Hepatocyte (in vitro differentiated cells): ENCODE measurements at places on chromosomes 12 and 14.
A peak's percentile ranks its signal among the peaks of the same experiment; 100 is the strongest.

DNA sequence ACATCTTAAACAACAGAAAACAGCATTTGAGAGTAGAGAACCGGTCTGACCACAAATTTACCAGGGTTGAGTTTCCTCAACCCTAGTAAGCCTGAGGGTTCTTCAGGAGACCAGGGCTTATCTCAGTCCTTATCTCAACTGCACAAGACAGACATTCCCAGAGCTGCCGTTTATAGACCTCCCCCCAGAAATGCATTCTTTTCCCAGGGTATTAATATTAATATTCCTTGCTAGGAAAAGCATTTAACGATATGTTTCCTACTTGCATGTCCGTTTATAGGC lies 12.3 kb downstream of the TMEM117 start:
- peak; percentile 17 for DNase-seq
- no peak overlapping the region for H3K4me3 ChIP-seq
- H3K27me3 ChIP-seq: no peaks in the 10 kb centered on the region
- peak overlapping the region; percentile 18 for H3K27ac ChIP-seq
- no peaks in the 10 kb centered on the region for H3K36me3 ChIP-seq
- no peaks in the 10 kb centered on the region for H3K4me1 ChIP-seq

GRCh38 chr12:41459111-41459905 lies 271.2 kb downstream of the PDZRN4 start:
- no peaks in the 10 kb centered on the region for H3K36me3 ChIP-seq
- no peaks in the 10 kb centered on the region for H3K27me3 ChIP-seq
- no peak for DNase-seq
- H3K4me3 ChIP-seq: no peak overlapping the region
- H3K4me1 ChIP-seq: no peaks in the 10 kb centered on the region
- no peak overlapping the region for H3K27ac ChIP-seq

GRCh38 chr12:28489246-28489645 lies 299.0 kb downstream of the CCDC91 start:
- H3K4me1 ChIP-seq: no peaks in the 10 kb centered on the region
- H3K4me3 ChIP-seq: no peak overlapping the region
- H3K27me3 ChIP-seq: no peaks in the 10 kb centered on the region
- DNase-seq: no peak
- H3K36me3 ChIP-seq: no peaks in the 10 kb centered on the region

DNA sequence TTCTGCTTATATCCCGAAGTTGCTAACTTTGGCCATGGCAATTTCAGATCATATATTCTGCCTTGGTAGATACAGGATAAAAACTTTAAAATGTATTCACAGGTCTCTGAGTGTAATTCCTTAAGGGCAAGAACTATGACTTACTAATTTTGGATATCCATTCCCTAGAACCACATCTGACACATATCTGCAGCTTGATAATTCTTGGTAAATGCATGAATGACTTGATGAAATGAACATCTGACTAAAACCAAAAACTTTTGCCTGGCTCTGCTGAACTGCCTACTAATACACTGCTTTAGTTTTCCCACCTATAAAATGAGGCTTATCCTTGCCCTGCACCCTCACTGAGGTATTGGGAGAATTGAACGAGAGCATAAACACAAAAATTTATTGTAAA lies 32.2 kb downstream of the SLC25A21 start:
- H3K4me3 ChIP-seq: no peak overlapping the region
- no peak overlapping the region for H3K27ac ChIP-seq
- DNase-seq: no peak
- H3K36me3 ChIP-seq: no peaks in the 10 kb centered on the region
- no peaks in the 10 kb centered on the region for H3K4me1 ChIP-seq

DNA sequence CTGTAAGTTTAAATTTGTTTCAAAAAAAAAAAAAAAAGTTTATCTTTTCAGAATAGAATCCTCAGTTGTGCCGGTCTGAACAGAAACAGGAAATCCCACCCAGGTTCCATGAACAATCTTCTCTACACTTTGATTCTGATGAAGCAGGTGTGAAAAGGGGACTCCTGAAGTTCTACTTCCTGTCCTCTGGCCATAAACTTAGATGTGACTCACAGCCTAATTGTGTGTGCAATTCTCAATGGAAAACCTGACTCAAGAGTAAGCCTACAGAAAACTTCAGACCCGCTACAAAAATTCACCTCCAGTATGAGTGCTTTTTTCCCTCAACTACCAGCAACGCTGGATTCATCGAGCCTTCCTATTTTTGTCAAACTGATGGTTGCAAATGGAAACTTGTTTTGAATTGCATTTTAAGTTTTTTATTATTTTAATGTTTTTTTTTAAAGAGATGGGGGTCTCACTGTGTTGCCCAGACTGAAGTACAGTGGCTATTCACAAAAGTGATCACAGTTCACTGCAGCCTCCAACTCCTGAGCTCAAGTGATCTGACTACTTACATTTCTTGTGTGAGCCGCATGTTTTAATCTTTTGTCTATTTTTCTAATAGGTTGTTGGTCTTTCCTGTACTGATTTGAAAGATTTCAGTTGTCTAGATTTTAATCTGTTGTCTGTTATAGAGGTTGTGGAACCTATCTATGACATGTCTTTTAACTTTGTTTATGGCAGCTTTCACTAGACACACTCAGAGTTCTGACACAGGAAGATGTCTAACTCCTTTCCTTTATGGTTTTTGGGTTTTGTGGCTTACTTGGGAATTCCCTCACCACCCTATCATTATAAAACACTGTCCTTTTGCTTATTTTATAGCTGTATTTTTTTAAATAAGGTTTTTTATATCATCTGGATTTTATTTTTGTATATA lies 37.6 kb downstream of the ATG14 start:
- H3K27me3 ChIP-seq: no peaks in the 10 kb centered on the region
- H3K36me3 ChIP-seq: no peaks in the 10 kb centered on the region
- no peak overlapping the region for H3K4me3 ChIP-seq
- H3K4me1 ChIP-seq: no peaks in the 10 kb centered on the region

DNA sequence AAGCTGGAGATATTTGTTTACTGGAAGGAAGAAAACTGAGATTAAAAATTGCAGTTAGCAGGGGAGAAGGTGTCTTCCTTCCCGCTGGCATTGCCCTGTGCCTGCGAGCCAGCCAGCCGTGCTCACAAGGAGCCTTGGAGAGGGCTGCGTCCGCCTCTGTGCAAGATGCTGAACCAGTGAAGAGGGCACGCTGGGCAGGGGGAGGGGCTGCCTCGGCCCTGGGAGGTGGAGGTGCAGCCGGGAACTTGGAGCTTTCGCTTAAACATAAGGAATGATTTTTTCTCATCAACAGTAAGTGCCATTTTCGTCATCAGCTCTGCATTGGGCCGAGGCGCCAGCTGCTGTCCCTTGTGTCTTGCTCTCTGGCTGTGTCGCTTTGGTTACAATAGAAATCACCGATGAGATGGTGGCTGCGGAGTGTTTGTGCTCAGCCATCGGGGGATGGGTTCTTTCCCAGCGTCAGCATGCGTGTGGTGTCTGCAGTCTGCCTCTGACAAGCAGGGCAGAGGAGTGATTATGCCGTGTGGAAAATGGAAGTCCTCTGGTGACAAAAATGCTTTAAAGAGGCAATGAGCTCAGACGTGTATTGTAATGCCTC lies 97.3 kb downstream of the ESR2 start:
- peak; percentile 67 for DNase-seq
- H3K27ac ChIP-seq: peak overlapping the region; percentile 82
- peak overlapping the region; percentile 35 for H3K4me3 ChIP-seq
- H3K36me3 ChIP-seq: no peaks in the 10 kb centered on the region
- peaks cover 42% of the 10 kb centered on the region for H3K4me1 ChIP-seq

DNA sequence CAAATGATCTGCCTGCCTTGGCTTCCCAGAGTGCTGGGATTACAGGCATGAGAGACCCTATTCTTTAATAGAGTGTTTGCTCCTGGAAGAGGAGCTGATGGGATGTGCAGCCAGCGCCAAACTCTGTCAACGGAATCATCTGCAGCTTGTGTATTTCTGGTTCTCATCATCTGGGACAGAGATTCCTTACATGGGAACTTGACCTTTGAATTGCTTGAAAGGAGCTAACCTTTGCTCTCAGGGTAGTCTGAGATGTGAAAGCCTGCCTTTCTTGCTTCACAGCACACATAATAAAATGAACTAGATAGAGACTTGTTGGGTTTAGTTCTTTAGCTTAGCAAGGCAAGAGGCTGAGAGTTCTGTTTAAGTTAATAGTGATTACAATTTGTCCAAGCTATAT lies 120.0 kb downstream of the OTOGL start:
- no peaks in the 10 kb centered on the region for H3K27me3 ChIP-seq
- no peaks in the 10 kb centered on the region for H3K36me3 ChIP-seq
- peaks cover 29% of the 10 kb centered on the region for H3K4me1 ChIP-seq
- peak overlapping the region; percentile 58 for H3K27ac ChIP-seq

GRCh38 chr12:105916760-105917039 lies 222.1 kb downstream of the NUAK1 start:
- H3K36me3 ChIP-seq: no peaks in the 10 kb centered on the region
- no peak overlapping the region for H3K27ac ChIP-seq
- peaks cover 5% of the 10 kb centered on the region for H3K4me1 ChIP-seq
- no peak for DNase-seq

- H3K27me3 ChIP-seq: no peaks in the 10 kb centered on the region
- no peak overlapping the region for H3K4me3 ChIP-seq
- H3K36me3 ChIP-seq: no peaks in the 10 kb centered on the region
Measured at GRCh38 chr12:42946871-42947381, 357.4 kb upstream of the PRICKLE1 start.

DNA sequence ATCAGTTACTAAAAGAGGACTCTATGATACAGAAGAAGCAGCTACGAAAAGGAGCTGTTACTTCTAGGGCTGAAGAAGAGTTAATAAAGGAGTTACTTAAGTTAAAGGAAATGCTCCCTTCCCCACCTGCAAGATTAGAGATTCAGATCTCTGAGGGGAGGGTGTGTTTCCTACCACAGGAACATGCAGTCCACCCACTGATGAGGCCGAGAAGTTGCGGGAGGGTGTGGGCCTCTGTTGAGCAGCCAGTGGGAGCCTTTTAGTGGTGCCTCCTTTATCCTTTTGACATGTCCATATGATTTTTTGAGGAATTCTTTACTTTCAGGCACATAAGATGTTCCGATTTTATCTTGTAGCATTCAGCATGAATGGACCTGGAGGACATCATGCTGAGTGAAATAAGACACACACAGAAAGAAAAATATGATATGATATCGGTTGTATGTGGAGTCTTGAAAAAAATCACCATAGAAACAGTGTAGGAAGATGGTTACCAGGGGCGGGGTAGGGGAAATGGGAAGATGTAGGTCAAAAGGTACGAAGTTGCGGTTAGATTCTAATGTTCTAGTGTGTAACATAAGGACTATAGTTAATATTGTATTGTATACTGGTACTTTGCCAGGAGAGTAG lies 4.4 kb upstream of the M6PR start:
- no peaks in the 10 kb centered on the region for H3K36me3 ChIP-seq
- no peaks in the 10 kb centered on the region for H3K4me1 ChIP-seq
- no peak overlapping the region for H3K4me3 ChIP-seq
- no peak overlapping the region for H3K27ac ChIP-seq
- no peaks in the 10 kb centered on the region for H3K27me3 ChIP-seq

GRCh38 chr14:24236689-24237462 lies 4.1 kb downstream of the GMPR2 start:
- no peak overlapping the region for H3K27ac ChIP-seq
- no peaks in the 10 kb centered on the region for H3K36me3 ChIP-seq
- H3K4me3 ChIP-seq: no peak overlapping the region
- H3K27me3 ChIP-seq: no peaks in the 10 kb centered on the region

DNA sequence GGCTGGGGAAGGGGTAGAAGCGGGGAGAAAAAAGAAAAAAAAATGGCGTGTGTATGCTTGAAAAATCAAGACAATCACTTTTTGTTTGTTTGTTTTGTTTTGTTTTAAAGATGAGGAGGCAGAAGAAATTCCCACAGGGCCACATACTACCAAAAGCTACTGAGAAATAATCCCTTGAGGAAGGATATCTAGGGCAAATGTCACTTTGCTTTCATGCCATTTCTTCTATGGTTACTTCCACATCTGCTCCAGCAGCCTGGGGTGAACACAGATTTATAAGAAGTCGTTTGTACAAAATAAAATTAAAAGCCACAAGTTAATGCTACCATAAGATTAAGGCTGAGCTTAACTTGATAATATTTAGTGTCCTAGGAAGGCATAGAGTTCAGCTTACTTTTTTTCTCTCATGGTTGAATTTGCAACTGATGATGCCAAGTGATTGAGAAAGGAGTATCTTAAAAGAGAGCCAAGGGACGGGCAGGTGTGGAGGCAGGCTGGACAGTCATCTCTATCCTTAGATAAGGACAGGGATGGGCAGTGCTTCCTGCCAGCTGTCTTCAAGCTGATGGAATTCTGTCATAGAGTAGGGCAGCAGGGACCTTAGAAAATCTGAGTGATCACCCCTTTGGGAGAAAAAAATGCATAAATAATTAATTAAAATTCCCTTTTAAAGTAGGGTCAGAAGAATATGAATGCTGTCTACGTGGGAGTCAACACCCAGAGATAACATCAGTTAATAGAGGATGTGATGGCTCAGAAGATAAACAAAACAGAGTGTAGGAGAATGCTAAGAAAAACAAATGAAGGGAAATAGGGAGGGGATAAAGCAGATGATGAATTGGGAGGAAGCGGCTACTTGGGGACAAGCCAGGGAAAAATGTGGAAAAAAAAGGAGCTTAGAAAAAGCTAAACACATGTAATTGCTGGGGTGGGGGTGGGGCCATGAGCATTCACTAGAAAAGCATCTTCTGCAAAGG lies 57.1 kb downstream of the DYRK2 start:
- no peak overlapping the region for H3K4me3 ChIP-seq
- no peak for DNase-seq
- H3K4me1 ChIP-seq: peaks cover 15% of the 10 kb centered on the region
- no peak overlapping the region for H3K27ac ChIP-seq
- H3K27me3 ChIP-seq: no peaks in the 10 kb centered on the region

GRCh38 chr12:26133521-26133920 lies 8.7 kb upstream of the BHLHE41 start:
- no peak for DNase-seq
- no peak overlapping the region for H3K27ac ChIP-seq
- no peak overlapping the region for H3K4me3 ChIP-seq

GRCh38 chr12:468671-469389 lies 9.1 kb downstream of the B4GALNT3 start:
- peak overlapping the region; percentile 70 for H3K27ac ChIP-seq
- H3K27me3 ChIP-seq: no peaks in the 10 kb centered on the region
- no peaks in the 10 kb centered on the region for H3K36me3 ChIP-seq
- peaks cover 10% of the 10 kb centered on the region for H3K4me1 ChIP-seq
- no peak overlapping the region for H3K4me3 ChIP-seq

GRCh38 chr12:7833831-7834230 lies 38.9 kb downstream of the SLC2A14 start:
- no peak overlapping the region for H3K27ac ChIP-seq
- no peaks in the 10 kb centered on the region for H3K36me3 ChIP-seq
- DNase-seq: no peak
- no peaks in the 10 kb centered on the region for H3K4me1 ChIP-seq

DNA sequence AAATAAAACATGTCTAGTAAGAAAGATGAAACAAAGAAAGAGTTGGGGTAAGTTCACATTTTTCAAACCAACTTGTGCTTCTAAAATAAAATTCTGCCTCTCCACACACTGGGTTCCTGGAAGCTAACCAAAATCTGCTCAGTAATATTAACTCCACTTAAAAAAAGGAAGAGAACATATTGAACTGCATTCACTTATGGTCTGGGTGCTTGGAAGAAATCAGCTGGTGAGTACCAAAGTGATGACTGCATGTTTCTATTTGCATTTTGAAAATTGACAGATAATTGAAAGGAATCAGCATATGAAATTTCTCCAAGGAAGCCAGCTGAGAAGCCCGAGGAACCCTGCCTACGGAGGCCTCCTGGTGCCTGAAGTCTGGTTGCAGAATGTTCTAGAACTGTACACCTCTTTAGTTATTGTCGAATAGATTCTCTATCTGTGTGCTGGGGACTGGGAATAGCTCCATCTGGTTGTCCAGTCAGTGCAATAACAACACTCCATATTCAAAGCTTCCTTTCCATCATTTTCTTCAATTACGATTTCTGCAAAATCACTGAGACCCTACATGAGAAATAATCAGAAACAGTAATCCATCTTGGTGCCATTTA lies 836.1 kb downstream of the VRK1 start:
- H3K4me3 ChIP-seq: no peak overlapping the region
- no peak for DNase-seq
- H3K27ac ChIP-seq: no peak overlapping the region
- peaks cover 4% of the 10 kb centered on the region for H3K27me3 ChIP-seq
